Hematopoietic multipotent progenitor cell treated with erythropoietin and hydrocortisone succinate and interleukin-3 and kit ligand, for 4 days (in vitro differentiated cells): ENCODE measurements at places on chromosomes 11 and 22.

GRCh38 chr11:59550842-59551658 is 39.7 kb downstream of the OR4D9 start:
- DNase-seq, result peak; percentile 97

DNA sequence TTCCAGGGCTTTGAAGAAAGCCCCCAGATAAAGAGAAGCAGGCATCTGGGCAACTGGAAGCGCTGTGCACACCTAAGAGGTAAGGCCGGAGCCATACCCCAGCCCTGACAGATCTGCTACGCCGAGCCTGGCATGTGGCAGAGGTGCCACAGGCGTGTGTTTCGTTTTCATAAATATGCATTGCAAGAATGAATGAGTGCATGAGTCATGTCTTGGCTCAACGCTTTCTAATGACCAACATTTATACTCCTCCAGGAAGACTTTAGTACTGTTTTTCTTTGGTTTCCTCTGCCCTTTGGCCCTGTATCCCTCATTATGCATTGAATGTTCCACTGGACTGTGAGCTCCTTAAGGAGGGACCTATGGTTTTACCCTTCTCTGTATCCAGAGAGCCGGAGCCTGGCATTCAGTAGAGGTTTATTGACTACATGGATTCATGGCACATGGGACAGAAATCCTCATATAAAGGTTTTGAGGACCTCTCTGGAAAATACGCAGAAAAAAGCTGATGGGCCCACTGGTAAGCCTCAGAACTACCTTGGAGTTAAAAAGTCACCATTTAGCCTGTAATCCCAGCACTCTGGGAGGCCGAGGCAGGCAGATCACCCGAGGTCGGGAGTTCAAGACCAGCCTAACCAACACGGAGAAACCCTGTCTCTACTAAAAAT is 38.9 kb upstream of the CSNK2A3 start:
- DNase-seq, result no peak

GRCh38 chr11:69540118-69541000 is 58.9 kb downstream of the LINC01488 start:
- no peak for DNase-seq

DNA sequence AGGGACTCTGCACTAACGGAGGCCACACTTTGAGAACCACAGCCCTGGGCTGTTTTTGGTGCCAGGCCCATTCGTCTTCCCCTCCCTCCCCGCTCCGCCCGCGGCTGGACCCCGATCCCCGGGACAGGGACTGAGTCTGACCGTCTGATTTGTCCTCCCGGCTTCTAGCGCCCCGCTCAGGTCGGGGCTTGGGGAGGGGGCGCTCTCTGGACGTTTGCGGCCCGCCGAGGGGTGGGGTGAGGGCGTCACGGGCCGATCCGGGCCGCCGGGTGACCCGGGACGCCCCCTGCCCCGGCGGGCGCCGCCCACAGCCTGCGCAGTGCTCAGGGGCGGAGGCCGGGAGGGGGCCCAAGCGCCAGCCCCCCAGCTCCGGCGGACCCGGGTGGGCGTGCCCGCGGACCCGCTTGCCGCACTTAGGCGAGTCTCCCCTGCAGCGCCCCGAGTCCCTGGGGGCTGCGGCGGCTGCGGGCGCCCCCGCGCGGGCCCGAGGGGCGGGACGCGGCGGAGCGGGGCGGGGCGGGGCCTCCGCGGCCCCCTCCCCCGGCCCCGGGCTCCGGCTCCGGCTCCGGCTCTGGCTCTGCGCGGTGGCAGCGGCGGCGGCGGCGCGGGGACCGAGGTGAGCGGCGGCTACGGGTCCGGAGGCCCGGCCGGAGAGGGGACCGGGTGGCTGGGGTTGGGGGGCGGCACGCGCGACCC is 33.7 kb upstream of the PRR5 start:
- DNase-seq, result no peak

GRCh38 chr11:3130269-3131071 is 34.6 kb downstream of the OSBPL5 start:
- no peak for DNase-seq

GRCh38 chr11:120830085-120830620 is 193.7 kb upstream of the TBCEL start:
- no peak for DNase-seq

DNA sequence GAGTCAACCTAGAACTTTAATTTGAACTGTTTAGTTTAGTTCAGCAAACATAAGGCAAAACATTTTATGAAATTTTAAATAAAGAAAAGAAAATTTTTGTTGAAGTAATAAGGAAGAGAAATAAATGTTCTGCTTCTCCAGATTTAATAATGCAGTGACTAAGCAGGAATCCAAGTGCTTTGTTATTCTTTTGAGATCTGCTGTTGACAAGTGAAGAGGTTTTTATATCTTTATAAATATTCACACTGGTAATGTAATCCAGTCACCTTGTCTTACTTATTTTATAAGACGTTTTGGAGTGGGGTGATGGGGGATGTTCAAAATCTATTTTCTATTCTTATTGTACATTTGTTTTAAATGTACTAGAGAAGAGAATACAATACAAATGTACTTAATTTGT is 725.9 kb upstream of the CCDC179 start:
- DNase-seq, result no peak

DNA sequence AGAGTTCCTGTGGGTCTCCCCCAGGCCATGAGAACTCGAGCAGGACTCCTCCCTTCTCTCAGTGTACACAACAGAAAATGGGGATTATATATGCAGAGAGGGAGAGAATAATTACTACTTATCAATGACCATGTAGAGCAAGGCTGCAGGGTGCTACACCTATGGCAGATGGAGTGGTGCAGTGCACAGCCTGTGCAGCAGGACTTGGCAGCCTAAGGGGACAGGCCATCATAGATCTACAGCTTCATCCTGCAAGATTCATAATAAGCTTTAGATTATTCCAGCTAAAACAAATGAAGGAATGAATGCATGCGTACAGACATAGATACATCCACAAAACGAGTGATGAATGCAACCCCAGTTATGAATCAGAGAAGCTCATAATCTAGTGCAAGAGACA is 8.4 kb upstream of the TP53I11 start:
- DNase-seq, result no peak

- no peak for DNase-seq
Measured at GRCh38 chr22:24214467-24215285, 30.2 kb downstream of the GGT5 start.

DNA sequence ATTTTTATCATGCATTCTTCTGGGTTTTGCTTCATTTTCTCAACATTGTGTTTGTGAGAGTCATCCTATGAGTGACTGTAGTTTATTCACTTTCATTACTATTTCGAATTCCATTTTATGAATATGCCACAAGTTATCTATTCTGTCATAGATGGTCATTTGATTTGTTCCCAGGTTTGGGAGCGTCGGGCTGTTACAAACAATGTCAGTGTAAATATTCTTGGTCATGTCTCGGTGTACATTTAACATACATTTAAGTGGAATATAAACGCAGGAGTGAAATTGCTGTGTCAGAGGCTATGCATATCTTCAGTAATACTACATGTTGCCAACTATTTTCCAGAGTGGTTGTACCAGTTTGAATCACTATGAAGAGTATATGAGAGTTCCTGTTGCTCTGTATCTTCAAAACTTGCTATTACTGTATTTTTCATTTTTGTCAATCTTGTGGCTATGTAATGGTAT is 2.4 kb downstream of the TRIM44 start:
- DNase-seq, result peak; percentile 27

DNA sequence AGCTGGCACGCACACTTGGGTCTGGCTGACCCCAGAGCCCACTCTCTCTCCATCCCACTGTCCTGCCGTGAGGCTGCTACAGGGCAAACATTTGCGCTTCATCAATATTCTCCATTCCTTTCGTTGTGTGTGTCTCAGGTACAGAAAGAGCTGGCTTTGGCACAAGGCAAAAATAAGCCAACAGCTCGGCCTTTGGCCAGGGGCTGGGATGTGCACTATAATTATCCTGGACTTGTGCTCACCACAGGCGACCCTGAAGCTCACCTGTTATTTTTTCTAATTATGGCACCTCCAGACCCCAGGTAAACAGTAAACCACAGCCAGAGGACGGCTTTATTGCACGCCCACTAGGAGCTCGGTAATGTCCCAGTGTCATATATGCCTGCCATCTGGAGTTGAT is 10.9 kb downstream of the ZMAT5 start:
- DNase-seq, result no peak

GRCh38 chr22:27804470-27805297 is 3.1 kb upstream of the MN1 start:
- DNase-seq, result peak; percentile 90

- DNase-seq, result no peak
Measured at GRCh38 chr22:17339095-17339693, 30.1 kb upstream of the CECR2 start.

DNA sequence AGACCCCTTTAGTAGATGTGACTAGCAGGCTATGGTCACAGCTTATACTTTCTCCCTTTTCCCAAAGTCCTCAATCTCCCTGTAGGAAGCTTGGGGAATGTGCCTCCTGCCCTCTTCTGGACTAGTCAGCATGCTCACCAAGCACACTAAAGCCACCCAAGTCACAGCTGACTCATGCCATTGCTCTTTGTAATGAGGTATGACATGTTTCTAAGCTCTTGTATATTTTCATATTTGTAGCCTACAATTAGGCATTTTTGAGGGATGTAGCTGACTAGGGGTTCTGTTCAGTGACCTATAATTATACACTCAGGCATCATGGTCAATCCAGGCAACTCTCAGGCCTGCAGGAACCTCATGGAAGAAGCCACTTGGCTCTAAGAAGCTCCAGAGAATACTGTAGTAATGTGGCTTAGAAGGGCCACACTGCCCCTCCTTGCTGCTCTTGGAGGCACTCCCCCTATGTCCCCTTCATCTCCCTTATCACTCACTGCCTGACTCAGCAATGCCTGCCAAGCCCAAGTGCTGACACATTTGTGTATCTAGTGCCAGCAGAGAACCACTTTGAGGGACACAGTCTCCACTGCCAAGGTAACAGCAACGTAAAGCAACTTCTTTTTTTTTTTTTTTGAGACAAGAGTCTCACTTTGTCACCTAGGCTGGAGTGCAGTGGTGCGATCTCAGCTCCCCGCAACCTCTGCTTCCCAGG is 86.2 kb downstream of the RPL27A start:
- DNase-seq, result peak; percentile 79

DNA sequence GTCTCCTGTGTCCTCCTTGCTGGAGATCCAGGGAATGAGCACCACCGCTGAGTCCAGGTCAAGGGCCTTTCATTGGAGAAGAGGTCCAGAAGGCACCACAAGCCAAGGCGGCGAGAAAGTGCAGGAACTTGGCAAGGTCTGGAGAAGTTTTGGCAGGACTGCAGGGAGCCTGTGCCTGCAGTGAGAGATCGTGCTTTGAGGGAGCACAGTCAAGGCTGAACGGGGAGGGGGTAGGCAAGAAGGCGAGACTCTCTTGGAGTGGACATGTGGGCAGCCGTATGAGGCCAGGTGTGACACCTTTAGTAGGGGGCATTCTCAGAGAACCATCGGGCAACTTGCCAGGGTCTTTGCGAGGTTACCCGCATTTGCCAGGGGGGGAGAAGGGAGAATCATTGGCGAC is 30.5 kb downstream of the LRRC10B start:
- DNase-seq, result no peak

DNA sequence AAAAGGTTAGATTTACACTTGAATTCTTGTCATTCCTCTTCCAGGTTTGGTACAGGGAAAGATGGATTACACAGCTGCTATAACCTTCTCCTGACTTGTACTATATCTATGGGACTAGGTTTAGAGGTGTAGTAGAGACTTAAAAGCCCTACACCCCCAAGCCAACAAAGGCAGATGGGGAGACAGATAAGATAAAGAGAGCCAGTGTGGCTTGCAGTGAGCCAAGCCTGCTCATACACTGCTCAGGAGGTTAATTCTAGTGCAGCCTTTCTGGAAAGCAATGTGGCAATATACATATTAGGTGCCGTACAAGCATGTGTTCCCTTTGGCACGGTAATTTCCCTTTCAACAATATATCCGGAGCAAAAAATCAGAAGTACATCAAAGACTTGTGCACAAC is 10.8 kb downstream of the SIK3 start:
- peak; percentile 72 for DNase-seq
